Activated CD8-positive, alpha-beta memory T cell treated with anti-CD3 and anti-CD28 coated beads, Interleukin-2, amount 10 ng/mL, durations not matched to agents 7 days and 5 days (primary cell): ENCODE measurements at places on chromosomes 7 and 10.

- peak; percentile 70 for DNase-seq
Observed at GRCh38 chr7:143299840-143300239, 11.7 kb downstream of the CASP2 start.

- no peak for DNase-seq
Observed at GRCh38 chr10:30285970-30286369, 63.1 kb downstream of the MTPAP start.

- DNase-seq: no peak
Observed at GRCh38 chr10:29791773-29792172, 157.0 kb upstream of the SVIL start.

- no peak for DNase-seq
Observed at GRCh38 chr7:112864380-112864779, 74.2 kb upstream of the TMEM168 start.

DNA sequence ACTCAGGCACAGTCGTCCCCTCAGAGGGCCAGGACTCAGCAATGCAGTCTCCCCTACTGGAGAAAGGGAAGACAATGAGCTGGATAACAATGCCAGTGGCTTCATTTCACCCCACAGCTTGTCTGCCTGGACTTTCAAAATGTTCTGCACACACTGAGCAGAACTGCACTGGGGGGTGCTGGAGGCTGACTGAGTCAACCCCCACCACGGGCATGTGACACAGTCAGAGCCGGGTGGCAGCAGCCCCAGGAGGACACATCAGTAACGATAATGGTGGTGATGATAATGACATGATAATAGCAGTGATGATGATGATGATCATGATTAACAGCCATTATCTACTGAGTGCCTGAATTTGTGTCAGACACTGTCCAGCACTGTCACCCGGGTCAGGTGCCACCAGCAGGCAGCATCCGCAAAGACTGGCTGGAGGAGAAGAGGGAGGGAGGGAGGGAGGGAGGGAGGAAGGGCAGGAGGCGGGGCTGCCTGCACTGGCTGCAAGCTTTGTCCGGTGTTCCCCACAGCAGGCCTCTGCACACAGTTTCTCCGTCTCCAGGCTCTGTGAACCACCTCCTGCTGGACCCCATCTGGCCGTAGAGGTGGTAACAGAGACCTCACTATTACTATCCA, 67.4 kb downstream of the PLXNA4 start:
- DNase-seq: no peak

- DNase-seq: no peak
Observed at GRCh38 chr10:101451667-101452069, 97.7 kb downstream of the BTRC start.

GRCh38 chr7:44959433-44959951, 19.3 kb downstream of the MYO1G start:
- peak; percentile 81 for DNase-seq

DNA sequence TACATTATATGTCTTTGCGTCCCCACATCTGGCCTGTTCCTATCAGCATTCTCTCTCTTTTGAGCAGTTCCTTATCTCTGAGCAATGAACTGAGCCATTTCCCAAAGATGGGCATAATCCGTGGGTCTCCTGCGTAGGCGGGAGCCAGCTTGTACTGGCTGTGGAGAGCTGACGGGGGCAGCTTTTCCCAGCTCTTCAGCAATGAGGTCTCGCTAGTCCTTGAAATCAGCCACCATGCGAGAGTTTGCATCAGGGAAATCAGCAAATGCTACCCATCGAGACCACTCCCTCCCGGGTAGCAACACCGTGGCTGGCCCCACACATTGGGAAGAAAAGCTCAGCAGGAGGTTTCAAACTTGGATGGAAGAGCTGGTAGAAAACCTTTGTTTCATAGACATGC, 51.9 kb upstream of the FAM180A start:
- no peak for DNase-seq

DNA sequence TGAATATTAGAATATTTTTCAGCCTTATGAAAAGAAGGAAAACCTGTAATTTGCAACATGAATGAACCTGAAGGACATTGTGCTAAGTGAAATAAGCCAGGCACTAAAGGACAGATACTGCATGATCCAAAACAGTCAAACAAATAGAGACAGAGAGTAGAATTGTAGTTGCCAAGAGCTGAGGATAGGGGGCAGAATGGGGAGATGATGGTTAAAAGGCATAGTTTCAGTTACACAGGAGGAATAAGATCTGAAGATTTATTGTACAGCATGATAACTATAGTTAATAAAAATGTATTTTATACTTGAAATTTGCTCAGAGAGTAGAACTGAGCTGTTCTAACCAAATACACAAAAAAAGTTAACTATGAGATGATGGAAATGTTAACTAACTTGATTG, 149.0 kb upstream of the TMEM106B start:
- DNase-seq: no peak

DNA sequence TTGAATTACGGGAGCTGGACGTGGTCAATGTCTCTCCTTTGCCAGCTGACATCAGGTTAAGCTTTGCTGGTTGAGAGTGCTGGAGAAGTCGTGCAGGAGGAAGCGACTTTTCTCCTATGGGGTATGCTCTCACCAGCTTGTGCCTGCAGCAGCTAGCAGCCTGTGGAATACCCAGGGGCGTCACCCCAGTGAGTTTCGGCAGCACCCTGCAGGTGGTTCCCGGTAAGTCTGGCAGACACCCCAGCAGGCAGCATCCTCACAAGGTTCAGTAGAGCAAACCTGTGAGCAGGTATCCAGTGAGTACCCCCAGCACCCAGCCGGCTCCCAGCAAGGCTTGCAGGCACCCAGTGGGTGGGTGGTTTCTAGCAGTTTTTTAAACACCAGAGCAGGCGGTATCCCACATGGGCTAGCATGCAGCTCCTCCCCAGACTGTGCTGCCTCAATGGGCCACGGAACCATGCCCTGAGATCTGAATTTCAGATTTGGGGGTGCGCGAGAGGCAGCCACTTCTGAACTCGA, 74.8 kb upstream of the SVIL start:
- DNase-seq: no peak

- DNase-seq: peak; percentile 66
Observed at GRCh38 chr10:110413049-110413783, 84.5 kb upstream of the DUSP5 start.

DNA sequence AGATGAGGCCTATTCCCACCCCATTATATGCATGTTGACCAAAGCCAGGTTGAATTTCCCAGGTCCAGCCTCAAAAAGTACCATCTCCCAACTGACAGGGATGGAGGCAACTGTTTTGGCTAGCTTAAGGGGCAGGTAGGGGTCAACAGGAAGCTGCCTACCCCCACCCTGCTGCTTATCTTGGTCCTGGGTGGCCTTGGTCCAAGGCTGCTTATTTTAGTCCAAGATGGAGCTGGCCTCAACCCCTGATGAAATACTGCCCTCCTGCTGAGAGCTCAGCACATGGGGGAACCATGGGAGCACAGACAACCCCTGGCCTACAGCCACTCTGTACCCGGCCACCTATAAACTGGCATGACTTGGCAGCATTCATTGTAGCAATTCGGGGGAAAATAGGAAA, 23.1 kb downstream of the MYO1G start:
- no peak for DNase-seq

- DNase-seq: no peak
Observed at GRCh38 chr10:4195213-4195612, 410.2 kb upstream of the KLF6 start.

DNA sequence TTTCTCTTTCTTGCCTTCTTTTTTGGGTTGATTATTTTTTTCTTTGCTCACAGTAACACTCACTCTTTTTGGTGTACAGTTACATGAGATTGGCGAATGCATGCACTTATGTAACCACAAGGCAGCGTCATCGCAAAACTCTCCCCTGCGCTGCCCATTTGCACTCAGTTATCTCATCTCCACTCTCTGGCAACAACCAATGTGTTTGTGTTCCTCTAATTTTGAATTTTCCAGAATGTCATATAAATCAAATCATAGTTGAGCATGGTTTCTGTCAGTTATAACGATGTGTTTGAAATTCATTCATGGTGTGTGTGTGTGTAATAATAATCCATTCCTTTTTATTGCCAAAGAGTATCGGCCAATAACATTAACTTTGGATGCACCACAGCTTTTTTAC, 23.0 kb upstream of the IGFBP3 start:
- DNase-seq: no peak

DNA sequence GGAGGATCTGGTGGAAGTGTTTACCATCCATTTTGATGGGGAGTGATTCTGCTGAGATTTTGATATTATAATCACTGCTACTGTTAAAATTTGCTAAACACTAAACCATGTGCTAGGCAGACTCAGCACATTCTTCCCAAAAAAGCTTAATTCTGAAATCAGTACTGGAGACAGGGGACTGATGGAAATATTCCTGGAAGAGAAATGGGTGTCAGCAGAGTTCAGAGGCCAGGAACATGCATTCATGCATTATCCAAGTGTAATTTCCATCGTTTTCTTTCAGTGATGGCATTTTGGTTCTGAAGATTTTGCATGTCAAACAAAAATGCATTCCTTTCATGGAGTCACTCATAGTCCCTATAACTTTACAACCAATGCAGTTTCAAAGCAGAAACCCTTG, 79.0 kb downstream of the CDCA7L start:
- DNase-seq: no peak

DNA sequence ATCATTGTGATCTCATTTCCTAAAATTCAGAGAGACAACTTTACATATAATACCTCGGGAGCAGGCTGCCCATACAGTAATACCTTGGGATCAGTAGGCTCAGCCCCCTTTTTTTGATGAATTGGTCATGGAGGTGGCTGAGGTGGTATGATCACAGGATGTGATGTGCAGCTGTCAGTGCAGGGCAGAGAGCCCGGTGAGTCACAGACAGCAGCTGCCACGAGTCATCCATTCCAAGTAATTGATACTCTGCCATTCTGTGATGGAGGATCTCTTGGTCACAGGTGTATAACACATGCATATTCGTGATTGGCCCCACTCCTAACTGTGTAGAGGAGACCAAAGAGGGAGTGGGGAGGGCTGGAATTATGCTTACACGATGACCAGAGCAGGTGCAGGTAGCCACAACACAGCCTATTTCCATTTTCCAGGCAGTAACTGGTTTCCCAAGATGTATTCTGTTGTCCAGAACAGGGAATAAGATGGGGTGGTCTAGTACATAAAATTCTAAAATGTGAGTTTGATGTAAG, 14.1 kb downstream of the NRCAM start:
- DNase-seq: no peak

- DNase-seq: no peak
Observed at GRCh38 chr10:106793617-106794016, 370.9 kb downstream of the SORCS1 start.

- DNase-seq: no peak
Observed at GRCh38 chr7:71842381-71842780, 569.8 kb downstream of the CALN1 start.

- no peak for DNase-seq
Observed at GRCh38 chr7:85183296-85183695, 3.6 kb downstream of the SEMA3D start.

- no peak for DNase-seq
Observed at GRCh38 chr10:1358860-1359625, 302.9 kb downstream of the WDR37 start.

- DNase-seq: no peak
Observed at GRCh38 chr7:128076196-128076795, 45.1 kb upstream of the LRRC4 start.

- no peak for DNase-seq
Observed at GRCh38 chr10:67141300-67141699, 215.5 kb downstream of the LRRTM3 start.
